CD4-positive, alpha-beta T cell treated with Interleukin-15 for 1 hour (primary cell): ENCODE measurements at places on chromosomes 4 and X.

GRCh38 chr4:185096032-185096653, 46.9 kb upstream of the SLC25A4 start:
- no peak for DNase-seq

DNA sequence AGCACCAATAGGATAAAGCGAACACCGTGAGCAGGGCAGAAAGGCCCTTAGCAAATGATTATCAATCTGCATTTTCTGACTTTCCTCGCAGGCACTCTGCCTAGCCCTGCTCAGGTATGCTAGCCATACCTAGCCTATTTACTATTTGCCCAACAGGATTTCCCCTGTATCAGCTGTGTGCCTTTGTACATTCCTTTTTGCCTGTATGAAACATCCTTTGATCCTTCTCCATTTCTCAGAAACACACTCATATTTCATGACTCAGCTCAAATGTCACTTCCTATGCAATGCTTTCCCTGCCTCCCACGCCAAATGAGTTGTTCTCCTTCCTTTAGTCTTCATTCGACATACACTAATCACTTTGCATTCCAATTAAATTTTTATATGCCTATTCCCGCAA, 37.2 kb downstream of the PCDH7 start:
- DNase-seq = no peak

DNA sequence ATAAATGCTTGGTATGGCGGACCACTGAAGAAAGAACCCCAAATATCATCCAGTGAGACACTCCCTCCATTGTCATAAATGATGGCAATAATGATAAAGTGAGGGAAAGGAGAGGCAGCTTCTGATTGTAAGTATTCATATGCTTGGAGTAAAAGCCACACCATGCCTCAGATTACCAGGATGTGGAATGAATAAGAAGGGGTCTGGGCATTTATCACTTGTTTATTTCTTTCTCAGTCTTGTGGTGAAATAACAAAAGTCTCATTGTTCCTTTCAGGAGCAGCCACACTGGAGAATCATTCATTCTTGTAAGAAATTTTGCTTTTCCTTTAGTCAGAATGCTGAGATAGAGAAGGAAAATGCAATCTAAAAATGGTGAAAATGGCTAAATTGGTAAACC, 21.7 kb downstream of the F8 start:
- DNase-seq = no peak

DNA sequence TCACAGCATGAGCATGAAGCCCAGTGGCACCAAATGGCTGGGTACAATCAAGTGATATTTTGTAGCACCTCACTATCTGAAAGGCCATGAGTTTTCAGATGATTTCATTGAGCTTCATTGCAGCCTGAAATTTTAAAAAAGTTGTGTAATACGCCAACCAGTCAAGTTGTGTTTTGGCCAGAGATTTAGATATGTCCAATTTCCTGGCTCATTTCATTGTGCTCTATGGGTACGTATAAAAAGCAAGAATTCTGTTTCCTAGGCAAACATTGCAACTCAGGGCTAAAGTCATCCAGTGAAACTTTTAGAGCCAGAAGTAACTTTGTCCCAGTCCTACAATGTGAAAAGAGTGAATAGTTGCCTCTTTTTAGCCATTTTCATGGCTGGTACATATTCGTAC, 212.5 kb downstream of the GC start:
- DNase-seq = no peak

GRCh38 chr4:13953083-13953482, 325.6 kb upstream of the BOD1L1 start:
- DNase-seq = no peak

GRCh38 chrX:114065577-114066223, 518.2 kb upstream of the HTR2C start:
- no peak for DNase-seq

- DNase-seq = peak; percentile 35
Observed at GRCh38 chr4:169210504-169211118, 60.1 kb downstream of the SH3RF1 start.

- DNase-seq = no peak
Observed at GRCh38 chr4:8515316-8516060, 64.7 kb upstream of the GPR78 start.

DNA sequence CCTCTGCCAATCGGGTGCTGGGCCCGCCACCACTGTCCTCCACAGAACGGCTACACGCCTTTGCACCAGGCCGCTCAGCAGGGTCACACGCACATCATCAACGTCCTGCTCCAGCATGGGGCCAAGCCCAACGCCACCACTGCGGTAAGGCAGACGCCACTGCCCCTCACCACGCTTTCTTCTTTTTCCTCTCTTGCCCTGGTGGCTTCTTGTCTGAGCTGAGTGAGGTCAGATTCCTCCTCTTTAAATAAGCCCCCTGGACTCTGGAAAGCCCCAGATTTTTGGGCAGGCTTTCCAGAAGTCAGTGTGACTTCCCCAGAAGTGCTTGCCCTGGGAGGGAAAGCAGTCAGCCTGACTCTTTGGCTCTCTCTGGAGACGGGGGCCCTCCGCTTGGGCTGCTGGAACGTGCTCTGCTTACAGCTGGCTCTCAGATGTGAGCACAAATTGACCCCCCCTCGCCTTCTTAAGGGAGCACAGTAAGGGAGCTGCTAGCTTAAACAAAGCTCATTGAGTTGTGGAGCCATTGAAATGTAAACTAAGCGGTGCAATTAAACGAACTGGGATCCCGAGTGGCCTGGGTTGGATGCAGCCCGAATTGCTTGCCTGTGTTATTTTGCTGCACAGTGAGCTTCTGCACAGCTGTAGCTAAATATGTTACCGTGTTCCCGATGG, 243.1 kb downstream of the ANK2 start:
- DNase-seq = no peak

GRCh38 chr4:4733663-4734062, 125.8 kb upstream of the MSX1 start:
- no peak for DNase-seq

- peak; percentile 53 for DNase-seq
Observed at GRCh38 chr4:26076000-26076587, 162.1 kb downstream of the SMIM20 start.

DNA sequence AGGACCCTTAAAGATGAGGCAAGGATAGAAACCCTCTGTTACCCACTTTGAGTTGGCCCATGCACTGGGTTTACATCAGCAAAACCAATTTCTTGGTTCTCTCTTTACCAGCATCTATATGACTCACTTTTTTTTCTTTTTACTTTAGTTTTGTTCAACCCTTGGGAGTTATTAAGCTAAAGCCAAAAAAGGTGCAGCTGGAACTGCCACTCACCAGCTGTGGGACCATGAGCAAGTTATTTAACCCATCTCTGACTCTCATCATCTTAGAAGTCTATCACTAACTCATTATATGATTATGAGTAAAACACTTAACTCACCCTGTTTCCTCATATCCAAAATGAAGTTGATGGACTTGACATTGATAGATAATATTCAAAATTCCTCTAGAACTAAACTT, 53.4 kb downstream of the GABRB1 start:
- no peak for DNase-seq

GRCh38 chrX:43269201-43269600, 386.9 kb upstream of the MAOA start:
- no peak for DNase-seq

GRCh38 chr4:113556382-113557134, 205.0 kb downstream of the CAMK2D start:
- DNase-seq = no peak

- no peak for DNase-seq
Observed at GRCh38 chrX:47458528-47458927, 24.5 kb downstream of the ZNF41 start.
